ENCODE measurements at places on chromosomes 3 and 15.
A peak's percentile ranks its signal among the peaks of the same experiment; 100 is the strongest.

DNA sequence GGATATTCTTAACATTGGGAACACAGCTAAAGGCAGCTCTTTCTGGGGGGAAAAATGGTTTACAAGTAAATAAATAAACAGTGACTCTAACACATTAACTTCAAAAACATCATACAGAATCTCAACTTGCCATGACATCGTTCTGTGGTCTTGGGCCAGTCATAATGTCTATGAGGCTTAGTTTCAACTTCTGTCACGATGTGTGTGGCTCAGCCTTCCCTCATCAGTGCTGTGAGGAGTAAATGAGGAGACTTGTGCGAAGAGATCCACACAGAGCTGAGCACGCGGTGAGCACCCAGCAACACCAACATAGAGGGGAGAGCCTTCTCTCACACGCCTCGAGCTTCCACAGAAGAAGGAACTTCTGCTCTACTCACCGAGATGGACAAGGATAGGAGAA, 49.0 kb downstream of the DZIP1L start:
- no peak for DNase-seq

GRCh38 chr15:31457161-31457560, 130.5 kb downstream of the KLF13 start:
- no peak for DNase-seq

- no peak for DNase-seq
Observed at GRCh38 chr3:58120075-58120812, 90.5 kb downstream of the DNASE1L3 start.

DNA sequence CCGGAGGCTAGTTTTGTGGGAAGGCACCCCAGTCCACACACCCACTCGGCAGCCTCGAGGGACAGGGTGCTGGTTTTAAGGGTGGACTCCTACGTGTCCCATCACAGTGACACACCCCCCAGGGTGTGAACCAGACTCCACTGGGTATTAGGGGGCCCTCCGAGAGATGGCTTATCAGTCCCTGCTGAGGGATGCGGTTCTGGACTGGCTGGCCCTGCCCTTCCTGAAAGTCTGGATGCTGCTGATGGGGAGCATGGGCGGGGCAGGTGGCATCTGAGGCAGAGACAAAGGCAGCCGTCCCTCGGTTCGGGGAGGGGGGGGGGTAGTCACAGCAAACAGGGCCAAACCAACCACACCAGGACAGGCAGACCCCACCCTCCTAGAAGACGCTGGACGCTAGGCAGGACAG, 939 bp upstream of the ULK3 start:
- no peak for DNase-seq

DNA sequence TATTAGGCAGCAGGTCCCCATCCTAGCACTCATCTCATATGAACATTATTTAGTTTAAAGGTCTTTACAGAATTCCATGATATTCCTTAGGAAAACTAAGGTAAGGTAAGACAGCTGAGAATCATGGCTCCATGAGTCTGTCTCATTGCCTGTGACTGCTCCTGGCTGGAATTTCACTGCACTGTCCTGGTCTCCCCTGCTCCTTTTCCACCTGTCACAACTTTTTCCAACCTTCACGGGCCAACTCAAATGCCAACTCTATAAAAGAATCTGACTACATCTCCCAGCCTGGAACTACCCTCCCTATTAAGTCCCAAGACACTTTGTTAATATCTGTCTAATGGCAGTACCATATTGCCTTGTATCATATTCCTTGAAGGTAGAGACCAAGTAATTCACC, 7.6 kb downstream of the CNBP start:
- no peak for DNase-seq

DNA sequence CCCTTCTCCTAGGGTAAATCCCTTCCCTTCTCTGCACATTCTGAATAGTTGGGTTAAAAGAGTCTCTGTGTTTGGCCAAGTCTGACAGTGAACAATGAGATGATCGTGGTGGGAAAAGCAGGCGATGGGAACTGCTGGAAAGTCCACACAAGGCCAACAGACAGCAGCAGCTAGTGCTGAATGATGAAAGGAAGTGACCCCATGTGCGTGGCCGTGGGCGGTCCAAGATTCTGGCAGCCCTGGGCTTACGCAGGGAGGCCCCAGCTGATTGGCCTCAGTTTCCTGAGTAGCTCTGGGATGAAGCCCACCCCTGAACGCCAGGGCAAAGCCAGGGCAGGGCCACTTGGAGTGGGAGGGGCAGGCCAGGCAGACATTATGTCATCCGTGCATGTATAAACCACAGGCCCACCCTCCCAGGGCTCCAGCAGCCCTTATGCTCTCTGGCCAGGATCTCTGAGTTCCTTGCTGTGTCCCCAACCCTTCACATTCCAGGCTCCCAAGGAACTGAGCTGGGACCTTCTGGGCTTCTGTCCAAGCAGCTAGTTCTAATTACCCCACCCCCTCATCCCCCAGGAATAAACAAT, 57.8 kb downstream of the CDC25A start:
- peak; percentile 75 for DNase-seq

- peak; percentile 96 for DNase-seq
Observed at GRCh38 chr3:72270072-72270681, 485.2 kb upstream of the PROK2 start.

GRCh38 chr3:22377421-22377820, 626.4 kb upstream of the ZNF385D start:
- DNase-seq: no peak

- DNase-seq: no peak
Observed at GRCh38 chr15:26691249-26691648, 81.6 kb downstream of the GABRB3 start.

GRCh38 chr3:171187706-171188290, 161.3 kb upstream of the SLC2A2 start:
- DNase-seq: peak; percentile 48

GRCh38 chr3:149227591-149228268, 6.1 kb upstream of the CP start:
- no peak for DNase-seq

DNA sequence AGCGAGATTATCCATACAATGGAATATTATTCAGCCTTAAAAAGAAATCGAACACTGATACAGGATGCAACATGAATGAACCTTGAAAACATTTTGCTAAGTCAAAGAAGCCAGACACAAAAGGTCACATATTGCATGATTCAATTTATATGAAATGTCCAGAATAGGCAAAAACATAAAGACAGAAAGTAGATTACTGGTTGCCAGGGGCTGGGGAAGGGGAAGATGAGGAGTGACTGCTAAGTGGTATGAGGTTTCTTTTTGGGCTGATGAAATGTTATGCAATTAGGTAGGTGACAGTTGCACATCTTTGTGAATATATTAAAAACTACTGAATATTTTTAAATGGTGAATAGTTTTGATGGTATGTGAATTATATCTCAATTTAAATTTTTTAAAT, 38.3 kb downstream of the LRRFIP2 start:
- DNase-seq: no peak

DNA sequence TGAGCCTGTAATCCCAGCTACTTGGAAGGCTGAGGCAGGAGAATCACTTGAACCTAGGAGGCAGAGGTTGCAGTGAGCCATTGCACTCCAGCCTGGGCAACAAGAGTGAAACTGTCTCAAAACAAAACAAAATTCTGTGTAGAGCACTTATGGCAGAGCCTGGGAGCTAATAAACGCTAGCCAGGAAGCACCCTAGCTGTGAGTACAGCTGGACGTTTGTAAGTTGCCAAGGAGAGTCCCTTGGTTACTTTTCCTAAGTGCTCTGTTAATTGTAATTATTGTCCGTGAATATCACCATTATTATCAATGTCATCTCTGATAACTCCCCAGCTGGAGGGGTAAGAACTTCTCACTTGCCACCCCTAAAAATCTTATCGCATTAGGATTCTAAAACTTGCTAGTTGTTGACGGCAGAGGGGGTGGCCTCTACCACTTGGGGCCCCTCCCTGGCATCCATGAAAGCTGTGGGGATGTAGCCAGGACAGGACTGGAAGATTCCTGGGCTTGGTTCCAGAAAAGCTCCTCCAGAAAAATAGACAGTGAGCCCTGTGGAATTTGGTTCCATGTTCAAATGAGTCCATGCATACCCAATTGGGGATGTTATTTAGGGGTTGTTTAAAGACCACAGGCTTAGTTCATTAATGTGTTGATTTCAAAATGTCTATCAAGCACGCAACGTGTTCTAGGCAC, 9.9 kb upstream of the KLHL25 start:
- no peak for DNase-seq

DNA sequence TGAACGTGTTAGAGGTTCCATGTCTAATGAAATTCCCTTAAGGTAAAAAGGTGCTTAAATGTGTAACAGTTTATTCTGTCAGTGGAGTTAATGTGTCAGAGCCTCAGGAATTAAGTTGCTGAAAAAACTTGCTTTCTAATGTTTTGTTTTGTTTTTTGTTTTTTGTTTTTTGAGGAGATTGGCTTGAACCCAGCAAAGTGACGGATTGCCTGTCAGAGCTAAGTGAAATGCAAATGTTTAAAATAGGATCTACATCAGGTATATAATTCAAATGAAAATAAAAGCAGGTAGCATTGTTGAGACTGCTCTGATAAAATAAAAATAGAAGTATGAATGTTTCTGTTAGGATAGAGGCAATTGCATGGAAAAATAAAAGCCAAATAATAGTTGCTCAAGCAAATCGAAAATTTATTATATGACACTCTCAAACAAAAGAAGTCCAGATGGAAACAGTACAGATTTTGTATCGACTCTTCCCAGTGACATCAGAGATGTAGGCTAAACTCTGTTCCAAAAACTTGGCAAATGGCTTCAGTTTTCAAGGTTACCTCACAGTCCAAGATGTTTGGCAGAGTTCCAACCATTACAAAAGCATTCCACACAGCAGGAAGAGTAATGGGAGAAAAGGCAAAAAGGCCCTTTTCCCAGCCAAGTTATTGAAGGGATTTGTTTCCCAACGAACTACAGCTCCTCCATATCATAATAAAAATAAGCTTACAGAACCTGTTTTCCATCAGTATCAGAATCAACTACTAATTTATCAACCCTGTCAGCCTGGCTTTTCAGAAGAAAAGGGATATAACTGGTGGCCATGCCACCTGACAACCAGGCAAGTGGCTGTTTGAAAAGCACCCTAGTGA, 291.0 kb downstream of the TBL1XR1 start:
- DNase-seq: peak; percentile 21

GRCh38 chr3:99943931-99944761, 126.5 kb downstream of the CMSS1 start:
- DNase-seq: no peak

GRCh38 chr3:57816471-57817095, 60.5 kb downstream of the SLMAP start:
- DNase-seq: no peak

- DNase-seq: no peak
Observed at GRCh38 chr3:30501526-30501925, 104.9 kb upstream of the TGFBR2 start.

DNA sequence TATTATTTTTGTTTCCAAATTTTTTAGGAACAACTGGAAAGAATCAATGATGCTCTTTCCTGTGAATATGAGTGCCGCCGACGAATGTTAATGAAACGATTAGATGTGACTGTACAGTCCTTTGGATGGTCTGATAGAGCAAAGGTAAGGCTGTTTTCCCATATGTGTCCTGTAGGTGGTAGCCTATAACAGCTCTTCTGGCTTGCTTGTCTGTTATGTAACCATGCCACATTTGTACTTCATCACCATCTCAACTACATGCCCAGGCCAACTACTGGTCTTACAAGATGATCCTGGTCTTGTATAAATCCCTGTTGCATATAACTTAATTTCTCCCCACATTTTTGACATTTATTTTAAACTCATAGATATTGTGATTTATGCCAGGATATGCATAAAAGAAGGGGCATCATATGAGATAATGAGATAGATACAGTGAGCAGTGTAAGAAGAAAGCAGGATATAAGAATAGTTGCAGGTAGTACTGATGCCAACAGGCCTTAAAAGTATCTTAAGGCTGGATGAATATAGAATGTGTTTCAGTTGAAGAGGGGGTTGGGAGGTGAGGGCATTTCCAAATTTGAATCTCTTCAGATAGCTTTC, 20.3 kb downstream of the FAM98B start:
- peak; percentile 36 for DNase-seq

DNA sequence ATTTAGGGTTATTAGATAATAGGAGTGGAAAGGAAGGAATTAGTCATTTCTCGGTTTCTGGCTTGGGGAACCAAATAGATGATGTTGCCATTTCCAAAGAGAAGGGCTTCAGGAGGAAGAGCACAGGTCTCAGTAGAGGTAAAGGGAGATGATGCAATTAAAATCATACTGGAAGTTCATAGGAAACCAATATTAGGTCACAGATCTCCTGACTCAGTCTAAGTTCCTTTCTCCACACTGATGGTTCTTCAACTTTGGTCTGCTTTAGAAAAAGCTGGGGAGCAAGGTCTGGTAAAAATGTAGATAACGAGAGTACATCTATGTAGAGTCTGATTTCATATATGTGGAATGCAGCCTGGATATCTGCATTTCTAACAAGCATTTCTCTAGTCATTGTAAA, 130.9 kb downstream of the POLQ start:
- DNase-seq: no peak

GRCh38 chr15:64699751-64700388, 75.5 kb downstream of the RBPMS2 start:
- DNase-seq: peak; percentile 30
